Activated CD4-positive, alpha-beta T cell treated with anti-CD3 and anti-CD28 coated beads for 1 hour (primary cell): ENCODE measurements at places on chromosomes 12 and 14.

GRCh38 chr12:12779529-12779928, 5.9 kb upstream of the APOLD1 start:
- DNase-seq: no peak

GRCh38 chr14:30808576-30808975, 65.8 kb upstream of the COCH start:
- DNase-seq: no peak

- DNase-seq: no peak
Measured at GRCh38 chr12:76176940-76177339, 92.5 kb upstream of the NAP1L1 start.

DNA sequence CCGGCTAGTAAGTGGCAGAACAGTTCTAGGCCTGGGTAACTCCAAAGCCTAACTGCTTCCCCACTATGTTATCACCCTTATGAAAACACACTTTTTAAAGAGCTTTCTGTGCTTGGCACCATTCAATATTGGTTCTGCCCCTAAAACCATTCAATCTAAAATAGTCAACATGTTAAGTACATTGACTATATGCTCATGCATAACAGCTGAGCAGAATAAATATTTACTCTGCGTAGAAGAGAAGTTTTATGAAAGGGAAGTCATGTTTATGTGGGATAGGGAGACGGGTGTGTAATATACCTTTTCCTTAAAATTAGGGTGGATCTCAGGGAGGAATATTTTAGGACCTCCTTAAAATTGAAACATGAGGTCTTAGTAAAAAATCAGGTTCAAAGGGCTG, 80.5 kb downstream of the SAMD4A start:
- DNase-seq: no peak

GRCh38 chr12:25151476-25151875, 43.5 kb downstream of the DNAI7 start:
- DNase-seq: no peak

GRCh38 chr14:100072783-100073346, 7.6 kb downstream of the EVL start:
- peak; percentile 45 for DNase-seq

DNA sequence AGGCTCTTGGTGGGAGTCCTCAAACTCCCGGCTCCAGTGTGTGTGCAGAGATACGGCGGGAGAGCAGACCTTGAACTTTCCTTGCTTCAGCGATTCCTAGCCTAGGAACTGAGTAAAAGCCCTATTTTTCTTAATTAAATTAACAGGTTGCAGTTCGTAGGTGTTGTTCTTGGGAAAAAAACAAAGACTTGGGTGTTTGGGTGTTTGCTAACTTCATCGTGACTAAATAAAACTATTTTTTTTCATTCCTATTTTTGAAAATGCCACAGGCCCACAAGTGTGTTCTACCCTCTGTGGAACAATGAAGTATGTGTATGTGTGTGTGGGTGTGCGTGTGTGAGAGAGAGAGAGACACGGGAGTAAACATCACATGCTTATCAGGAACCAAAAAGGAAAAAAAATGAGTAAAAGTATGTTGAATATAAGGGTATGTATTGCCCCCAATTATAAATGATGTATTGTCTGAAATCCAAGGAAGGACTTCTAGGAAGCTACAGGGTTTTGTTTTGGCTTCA, 651 bp downstream of the TMEM117 start:
- no peak for DNase-seq

GRCh38 chr12:553216-554000, 93.7 kb downstream of the B4GALNT3 start:
- DNase-seq: no peak

DNA sequence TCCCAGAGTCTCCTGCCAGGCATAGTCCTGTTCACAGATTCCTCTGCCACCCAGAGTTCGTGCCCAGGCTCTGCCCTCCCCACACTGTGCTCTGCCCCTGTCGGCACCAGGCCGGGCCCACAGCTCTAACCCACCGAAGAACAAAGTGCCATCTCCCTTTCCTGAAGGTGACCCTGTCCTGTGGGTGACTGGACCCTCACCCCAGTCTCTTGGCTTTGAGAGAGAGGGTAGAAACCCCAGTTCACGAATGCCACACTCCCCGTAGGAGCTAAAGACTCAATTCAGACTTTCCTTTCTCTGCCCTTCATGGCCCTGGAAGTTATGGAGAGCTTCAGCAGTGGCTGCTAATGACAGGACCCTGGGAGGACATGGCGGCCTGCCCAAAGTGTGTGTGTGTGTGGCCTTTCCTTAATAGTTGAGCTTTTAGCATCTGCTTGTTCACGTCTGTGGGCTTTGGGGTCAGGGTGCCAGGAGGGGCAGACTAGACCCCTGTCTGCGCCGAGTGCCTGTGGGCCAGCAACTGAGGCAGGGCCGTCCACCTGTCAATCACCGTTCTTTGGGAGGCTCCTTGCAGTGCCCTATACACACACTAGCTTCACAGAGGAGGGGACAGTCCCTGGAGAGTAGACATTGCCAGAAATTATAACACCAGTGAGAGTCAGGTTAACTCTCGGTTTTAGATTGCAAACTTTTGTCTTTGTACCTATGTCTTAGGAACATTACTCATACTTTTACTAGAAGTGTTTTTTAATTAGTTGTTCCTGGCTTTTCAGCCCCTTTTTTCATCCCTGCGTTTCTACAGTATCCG, 84.6 kb upstream of the DYNC1H1 start:
- no peak for DNase-seq

GRCh38 chr14:32820181-32820580, 118.5 kb upstream of the NPAS3 start:
- no peak for DNase-seq

GRCh38 chr14:103356024-103356682, 22.1 kb downstream of the EIF5 start:
- DNase-seq: no peak

DNA sequence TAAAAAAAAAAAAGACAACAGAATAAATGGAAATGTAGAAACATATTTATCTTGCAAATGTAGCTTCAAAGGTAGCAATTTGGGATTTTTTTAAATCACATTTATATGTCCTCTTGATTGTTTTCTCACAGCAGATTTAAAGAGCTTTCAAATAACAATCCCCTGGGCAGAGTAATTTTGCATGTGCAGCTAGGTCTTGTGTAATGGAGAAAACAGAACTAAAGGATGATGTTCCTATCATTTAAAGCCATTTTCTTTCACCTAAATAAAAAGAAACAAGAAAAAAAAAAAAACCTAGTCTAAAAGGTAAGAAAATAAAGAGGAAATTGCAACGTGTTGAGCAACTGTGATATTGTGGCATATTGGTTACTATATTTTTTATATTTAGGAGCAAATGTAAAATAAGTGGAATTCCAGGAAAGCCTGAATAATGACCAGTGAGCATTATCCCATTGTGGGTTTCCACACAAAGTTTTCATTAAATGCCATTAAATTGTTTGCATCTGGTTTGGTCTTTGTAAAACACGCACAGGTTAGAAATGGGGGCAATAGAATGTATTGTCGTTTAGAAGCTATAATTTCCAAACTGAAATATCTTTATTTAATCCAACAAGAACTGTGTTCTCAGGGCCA, 215.6 kb downstream of the SLC6A15 start:
- no peak for DNase-seq
